Esophagus squamous epithelium (tissue), 5 donors: ENCODE measurements at places on chromosomes 1 and 21.

DNA sequence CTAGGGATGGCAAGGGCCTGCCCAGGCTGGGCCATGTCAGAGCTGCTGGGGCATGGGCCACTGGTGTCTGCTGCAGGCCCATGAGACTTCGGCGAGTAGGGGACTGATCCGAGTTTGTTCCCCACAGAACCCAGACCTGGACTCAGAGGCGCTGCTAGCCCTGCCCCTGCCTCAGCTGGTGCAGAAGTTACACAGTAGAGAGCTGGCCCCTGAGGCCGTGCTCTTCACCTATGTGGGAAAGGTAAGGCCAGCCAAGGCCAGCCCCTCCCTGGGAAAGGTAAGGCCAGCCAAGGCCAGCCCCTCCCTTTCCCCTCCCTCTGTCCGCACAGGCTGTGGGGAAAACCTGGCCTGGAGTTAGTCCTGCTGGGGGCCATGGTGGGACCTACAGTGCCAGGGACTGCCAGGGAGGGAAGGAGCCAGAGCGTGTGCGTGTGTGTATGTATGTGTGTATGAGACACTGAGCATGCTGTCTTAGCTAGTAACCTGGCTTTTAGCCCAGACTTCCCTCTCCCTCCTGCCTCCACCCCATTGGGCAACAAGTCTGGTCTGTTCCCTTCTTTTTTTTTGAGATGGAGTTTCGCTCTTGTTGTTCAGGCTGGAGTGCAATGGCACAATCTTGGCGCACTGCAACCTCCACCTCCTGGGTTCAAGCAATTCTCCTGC, 8.0 kb downstream of the FAAH start:
- peak overlapping the region; percentile 79 for H3K27ac ChIP-seq
- no peaks in the 10 kb centered on the region for H3K27me3 ChIP-seq
- H3K4me1 ChIP-seq: peaks cover 5% of the 10 kb centered on the region
- H3K36me3 ChIP-seq: no peaks in the 10 kb centered on the region
- no peak overlapping the region for H3K4me3 ChIP-seq

DNA sequence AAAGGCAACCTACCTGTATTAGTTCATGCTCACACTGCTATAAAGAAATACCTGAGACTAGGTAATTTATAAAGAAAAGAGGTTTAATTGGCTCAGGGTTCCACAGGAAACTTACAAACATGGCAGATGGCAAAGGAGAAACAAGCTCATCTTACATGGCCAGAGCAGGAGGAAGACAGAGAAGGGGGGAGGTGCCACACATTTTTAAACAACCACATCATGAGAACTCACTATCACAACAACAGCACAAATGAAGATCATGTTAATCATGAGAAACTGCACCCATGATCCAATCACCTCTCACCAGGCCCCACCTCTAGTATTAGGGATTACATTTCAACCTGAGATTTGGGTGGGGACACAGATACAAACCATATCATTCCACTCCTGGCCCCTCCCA, 90.6 kb upstream of the KCTD3 start:
- no peak overlapping the region for H3K27ac ChIP-seq
- H3K27me3 ChIP-seq: no peaks in the 10 kb centered on the region
- no peaks in the 10 kb centered on the region for H3K36me3 ChIP-seq
- no peaks in the 10 kb centered on the region for H3K4me1 ChIP-seq
- no peak for DNase-seq
- no peak overlapping the region for H3K4me3 ChIP-seq

DNA sequence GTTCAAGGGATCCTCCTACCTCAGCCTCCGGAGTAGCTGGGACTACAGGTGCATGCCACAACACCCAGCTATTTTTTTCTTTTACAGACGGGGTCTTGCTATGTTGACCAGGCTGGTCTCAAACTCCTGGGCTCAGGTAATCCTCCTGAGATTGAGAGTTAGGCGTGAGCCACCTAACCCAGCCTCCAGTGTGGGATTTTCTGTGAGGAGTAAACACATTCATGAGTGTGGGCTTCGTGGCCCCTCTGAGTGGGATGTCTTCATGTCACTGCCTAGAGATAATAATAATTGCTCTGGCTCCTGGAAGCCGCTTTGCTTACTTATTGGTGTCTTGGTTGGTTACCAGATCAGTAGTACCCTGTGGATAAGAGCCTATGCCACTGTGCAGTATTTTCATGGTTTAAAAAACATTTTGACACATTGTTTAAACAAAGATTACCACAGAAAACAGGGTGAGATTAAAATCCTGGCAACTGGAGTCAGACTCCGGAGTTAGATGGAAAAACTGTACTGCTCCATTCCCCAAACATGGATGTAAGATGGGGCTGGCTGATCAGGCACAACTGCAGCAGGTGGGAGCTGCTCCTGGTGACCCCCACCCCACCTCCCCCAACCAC, 159.1 kb upstream of the RAB4A start:
- H3K27ac ChIP-seq: no peak overlapping the region
- no peak for DNase-seq
- H3K4me3 ChIP-seq: no peak overlapping the region
- peaks cover 8% of the 10 kb centered on the region for H3K4me1 ChIP-seq

GRCh38 chr1:205568135-205568468, 63.6 kb downstream of the CDK18 start:
- H3K36me3 ChIP-seq: no peaks in the 10 kb centered on the region
- DNase-seq: no peak
- peaks cover 7% of the 10 kb centered on the region for H3K4me1 ChIP-seq
- no peak overlapping the region for H3K4me3 ChIP-seq
- H3K27me3 ChIP-seq: no peaks in the 10 kb centered on the region

DNA sequence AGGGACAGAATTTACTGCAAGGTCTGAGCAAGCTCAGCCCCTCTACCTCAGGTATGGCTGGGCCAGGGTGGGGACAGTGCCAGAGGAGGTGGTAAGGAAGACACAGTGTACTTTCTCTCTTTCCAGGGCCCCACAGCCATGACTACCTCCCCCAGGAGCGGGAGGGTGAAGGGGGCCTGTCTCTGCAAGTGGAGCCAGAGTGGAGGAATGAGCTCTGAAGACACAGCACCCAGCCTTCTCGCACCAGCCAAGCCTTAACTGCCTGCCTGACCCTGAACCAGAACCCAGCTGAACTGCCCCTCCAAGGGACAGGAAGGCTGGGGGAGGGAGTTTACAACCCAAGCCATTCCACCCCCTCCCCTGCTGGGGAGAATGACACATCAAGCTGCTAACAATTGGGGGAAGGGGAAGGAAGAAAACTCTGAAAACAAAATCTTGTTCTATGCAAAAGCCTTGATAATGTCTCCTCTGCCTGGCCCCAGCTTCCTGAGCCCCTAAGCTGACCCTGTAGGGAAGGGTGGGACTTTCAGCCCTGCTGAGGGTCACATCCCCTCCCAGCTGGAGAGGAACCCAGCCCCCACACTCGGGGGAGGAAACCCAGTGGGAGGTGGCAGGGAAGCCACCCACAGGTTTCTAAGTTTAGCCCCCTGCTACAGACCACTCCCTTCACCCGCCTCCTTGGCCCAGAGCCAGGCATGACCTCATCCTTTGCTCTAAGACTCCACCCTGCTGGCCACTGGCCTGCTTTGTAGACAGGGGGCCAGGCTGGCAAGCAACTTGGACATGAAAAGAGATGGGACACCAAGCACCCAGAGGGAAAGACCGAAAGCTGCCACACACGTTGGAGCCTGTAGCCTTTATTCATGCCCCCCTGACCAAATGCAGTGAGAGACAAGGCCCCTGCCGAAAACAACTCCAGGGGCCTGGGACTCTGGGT, 6.4 kb downstream of the RHOC start:
- no peak overlapping the region for H3K4me3 ChIP-seq
- H3K36me3 ChIP-seq: peaks cover 6% of the 10 kb centered on the region
- DNase-seq: peak; percentile 19

- H3K36me3 ChIP-seq: no peaks in the 10 kb centered on the region
- H3K27ac ChIP-seq: no peak overlapping the region
- peaks cover 9% of the 10 kb centered on the region for H3K4me1 ChIP-seq
- DNase-seq: no peak
- no peaks in the 10 kb centered on the region for H3K27me3 ChIP-seq
These were observed 143.6 kb downstream of the SPATA46 start for GRCh38 chr1:162233066-162233465.
